ENCODE measurements at places on chromosomes 3 and 15.

- no peak for DNase-seq
These were observed 390.1 kb downstream of the IL20RB start for GRCh38 chr3:137347817-137348368.

DNA sequence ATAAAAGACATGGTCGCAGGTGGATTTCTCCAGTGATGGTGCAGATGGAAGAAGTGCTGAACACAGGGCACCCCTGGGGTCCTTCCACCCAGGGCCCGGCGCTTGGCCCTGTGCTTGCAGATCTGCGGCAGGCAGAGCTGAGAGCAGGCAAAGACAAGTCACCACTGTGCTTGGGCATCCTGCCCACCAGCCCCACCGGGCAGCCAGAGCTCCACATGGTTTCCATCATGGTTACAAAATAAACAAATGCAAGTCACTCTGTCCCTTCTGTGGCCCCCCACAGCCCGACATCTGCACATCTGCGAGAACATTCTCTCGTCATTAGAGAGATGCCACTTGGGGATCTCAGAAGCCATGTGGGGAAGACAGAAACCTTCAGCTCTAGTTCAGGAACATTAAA is 37.6 kb upstream of the SFMBT1 start:
- DNase-seq: no peak

DNA sequence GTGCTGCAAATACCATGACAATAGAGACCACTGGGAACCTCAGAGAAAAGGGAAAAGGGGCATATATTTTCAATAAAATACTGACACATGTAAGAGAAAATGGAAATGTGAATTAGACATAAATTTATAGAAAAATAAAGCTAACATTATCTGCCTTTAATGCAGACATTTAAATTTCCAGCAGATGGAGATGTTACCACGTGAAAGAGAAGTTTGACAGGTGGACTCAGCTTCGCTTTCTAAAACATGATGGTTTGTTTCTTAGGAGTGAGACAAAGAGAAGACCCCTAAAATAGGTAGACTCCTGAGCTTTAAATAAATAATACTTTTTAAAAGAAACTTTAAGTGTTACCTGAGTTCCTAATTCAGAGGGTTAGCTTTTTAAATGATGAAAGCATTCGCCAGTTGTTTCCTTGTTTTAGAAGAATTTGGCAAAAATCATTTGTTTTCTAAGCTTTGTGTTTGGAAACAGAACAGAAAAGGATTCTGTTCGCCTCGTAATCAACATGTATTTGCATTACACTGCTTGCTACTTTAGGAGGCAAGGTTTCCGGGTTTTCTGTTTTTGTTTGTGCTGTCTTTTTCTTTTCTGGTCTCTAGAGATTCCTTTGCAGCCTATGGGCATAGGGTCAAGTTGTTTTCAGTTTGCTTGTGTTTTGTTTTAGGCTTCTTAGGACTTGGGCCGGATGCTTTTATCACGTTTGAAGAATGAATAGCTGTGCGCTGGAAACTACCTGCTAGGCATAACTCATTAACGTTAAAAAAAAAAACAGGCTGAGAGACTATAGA is 271.4 kb downstream of the THSD4 start:
- DNase-seq: no peak

- DNase-seq: no peak
These were observed 24.5 kb upstream of the SLC15A2 start for GRCh38 chr3:121869736-121870135.

- no peak for DNase-seq
These were observed 387.8 kb downstream of the SHQ1 start for GRCh38 chr3:72460205-72461174.

GRCh38 chr3:137121704-137122314 is 164.0 kb downstream of the IL20RB start:
- peak; percentile 23 for DNase-seq

GRCh38 chr15:62605282-62605681 is 437.3 kb upstream of the TPM1 start:
- DNase-seq: no peak

- no peak for DNase-seq
These were observed 15.4 kb upstream of the KLF15 start for GRCh38 chr3:126372413-126373145.

DNA sequence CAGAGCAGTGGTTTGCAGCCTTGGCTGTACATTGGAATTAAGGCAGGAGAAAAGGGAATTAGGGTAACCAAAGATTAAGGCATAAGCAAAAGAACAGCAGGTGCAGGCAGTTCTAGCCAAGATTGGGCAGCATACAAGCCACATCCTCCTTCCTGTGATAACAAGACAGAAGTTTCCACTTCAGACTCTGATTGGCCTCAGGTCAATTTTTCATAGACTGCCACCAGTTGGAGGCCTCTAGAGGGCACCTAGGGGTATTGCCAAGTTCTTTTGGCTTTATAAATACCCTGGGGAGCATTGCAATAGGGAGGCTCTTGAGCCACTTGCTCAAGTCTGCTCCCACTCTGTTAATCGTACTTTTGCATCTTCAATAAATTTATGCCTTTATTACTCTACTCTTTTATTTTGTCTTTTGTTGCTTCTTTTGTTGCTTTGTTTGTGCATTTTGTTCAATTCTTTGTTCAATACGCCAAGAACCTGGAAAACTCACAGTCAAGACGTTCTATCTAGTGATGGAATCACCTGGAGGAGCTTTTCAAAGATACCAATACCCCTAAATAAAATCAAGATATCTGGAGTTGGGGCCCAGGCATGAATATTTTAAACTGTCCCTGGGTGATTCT is 32.2 kb upstream of the FMN1 start:
- peak; percentile 57 for DNase-seq

DNA sequence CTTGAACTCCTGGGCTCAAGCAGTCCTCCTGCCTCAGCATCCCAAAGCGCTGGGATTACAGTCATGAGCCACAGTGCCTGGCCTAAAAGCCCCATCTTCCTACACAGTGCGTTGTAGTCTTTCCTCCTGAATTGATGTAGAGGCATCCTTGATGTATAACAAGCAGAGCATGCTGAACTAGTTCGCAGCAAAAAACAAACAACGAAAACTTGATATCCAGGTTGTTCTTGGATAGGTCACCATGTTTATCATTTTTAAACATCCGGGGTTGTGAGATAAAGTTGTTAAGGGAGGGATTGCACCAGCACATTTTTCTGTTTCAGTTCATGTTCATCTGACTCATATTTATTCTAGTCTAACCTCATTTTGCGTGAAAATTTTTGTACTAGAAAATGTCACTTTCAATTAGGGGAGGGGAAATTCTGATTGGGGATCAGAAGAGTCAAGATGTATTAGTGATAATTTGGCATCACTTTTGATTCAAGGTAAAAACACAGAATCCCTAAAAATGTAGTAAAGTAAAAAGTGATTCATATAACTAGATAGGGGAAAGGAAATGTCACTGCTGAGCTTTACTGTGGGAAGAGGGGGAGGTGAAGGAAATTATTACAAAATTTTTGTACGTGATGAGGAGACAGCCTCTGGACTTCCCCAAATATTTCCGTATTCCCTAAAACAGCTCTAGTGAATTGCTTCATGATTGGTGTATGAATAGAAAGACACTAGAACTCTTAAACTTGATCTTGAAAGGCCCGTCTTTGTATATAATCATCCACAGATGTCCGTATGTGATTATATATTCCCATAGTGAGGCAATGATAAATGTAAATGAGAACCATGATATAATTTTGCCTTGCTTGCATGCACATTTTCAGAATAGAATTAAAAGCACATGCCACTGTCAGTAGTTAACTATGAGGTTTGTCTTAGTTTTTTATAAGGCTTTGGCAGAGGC is 22.9 kb downstream of the RAB8B start:
- DNase-seq: no peak

GRCh38 chr3:185680231-185680630 is 94.1 kb downstream of the SENP2 start:
- no peak for DNase-seq

DNA sequence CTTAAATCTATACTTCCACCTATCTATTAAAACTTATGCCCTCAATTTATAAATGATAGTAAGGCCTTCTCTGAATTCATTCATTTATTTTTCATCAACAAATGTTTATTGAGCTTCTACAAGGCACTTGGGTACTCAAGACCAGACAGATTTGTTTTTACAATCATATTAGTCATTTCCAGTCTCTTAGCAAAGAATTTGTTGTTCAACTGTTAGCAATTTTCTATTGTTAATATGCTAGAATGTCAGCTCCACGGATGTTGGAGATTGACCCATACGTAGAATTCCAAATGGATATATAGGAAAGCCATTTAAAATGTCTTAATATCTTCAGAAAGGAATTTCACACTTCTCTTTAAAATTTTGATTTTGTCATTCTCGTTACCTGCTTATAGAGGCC is 36.7 kb downstream of the ZBTB38 start:
- DNase-seq: no peak

- DNase-seq: no peak
These were observed 49.1 kb downstream of the IQCH start for GRCh38 chr15:67303490-67304363.

- no peak for DNase-seq
These were observed 71.1 kb upstream of the CCNL1 start for GRCh38 chr3:157231071-157231470.

- DNase-seq: no peak
These were observed 27.6 kb upstream of the ADAMTS9 start for GRCh38 chr3:64715211-64715982.

GRCh38 chr15:63365273-63365680 is 16.4 kb downstream of the CA12 start:
- no peak for DNase-seq

DNA sequence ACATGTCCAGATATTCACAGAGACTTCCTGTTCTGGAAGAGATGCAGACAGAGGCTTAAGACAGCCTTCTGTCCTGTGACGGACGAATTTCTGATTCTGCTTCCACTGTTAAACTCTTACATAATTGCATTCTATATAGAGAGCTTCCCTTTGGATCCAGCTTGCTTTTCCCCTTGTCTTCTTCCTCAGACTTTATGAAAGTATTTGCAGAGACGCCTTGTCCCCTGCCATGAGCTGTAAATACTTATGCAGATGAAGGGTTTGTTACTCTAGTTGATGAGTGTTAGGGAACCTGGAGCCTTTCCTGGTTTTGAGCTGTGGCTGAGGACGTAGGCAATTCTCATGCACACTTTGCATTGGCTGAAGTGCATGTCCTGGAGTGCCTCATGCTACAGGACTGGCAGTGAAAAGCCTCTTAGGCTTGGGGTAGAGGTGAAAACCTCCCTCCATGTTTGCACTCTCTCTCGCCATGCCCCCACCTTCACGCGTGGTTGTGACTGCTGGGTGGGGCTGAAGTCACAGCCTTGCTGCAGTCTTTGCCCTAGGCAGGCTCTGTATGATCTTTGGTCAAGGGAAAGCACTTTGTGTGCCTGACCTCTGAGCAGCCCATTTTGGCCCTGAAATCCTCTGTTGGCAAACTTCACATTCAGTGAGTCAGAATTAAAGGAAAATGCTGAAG is 286.6 kb downstream of the PTPRG start:
- DNase-seq: no peak

- DNase-seq: no peak
These were observed 45.4 kb upstream of the RAD18 start for GRCh38 chr3:9008550-9009255.

GRCh38 chr3:107450254-107450893 is 72.4 kb upstream of the BBX start:
- no peak for DNase-seq

- no peak for DNase-seq
These were observed 93.7 kb upstream of the UBE3A start for GRCh38 chr15:25532269-25533140.
